ENCODE measurements at places on chromosomes 7 and 10.

GRCh38 chr10:13184730-13185514 is 23.6 kb downstream of the MCM10 start:
- no peak for DNase-seq

- no peak for DNase-seq
Observed at GRCh38 chr10:57624066-57624465, 643.6 kb downstream of the IPMK start.

GRCh38 chr10:125773687-125774543 is 1.7 kb downstream of the MMP21 start:
- DNase-seq, result no peak

- no peak for DNase-seq
Observed at GRCh38 chr7:3762146-3762831, 461.2 kb downstream of the SDK1 start.

Data from activated CD4-positive, alpha-beta T cell treated with anti-CD3 and anti-CD28 coated beads for 1 hour (primary cell).